Hippocampal formation (tissue), 2 donors: ENCODE measurements at places on chromosomes 2 and 18.

GRCh38 chr2:220081171-220081570 lies 453.7 kb downstream of the SLC4A3 start:
- no peak for DNase-seq

- DNase-seq: no peak
Measured at GRCh38 chr2:241507430-241508239, 749 bp downstream of the STK25 start.

DNA sequence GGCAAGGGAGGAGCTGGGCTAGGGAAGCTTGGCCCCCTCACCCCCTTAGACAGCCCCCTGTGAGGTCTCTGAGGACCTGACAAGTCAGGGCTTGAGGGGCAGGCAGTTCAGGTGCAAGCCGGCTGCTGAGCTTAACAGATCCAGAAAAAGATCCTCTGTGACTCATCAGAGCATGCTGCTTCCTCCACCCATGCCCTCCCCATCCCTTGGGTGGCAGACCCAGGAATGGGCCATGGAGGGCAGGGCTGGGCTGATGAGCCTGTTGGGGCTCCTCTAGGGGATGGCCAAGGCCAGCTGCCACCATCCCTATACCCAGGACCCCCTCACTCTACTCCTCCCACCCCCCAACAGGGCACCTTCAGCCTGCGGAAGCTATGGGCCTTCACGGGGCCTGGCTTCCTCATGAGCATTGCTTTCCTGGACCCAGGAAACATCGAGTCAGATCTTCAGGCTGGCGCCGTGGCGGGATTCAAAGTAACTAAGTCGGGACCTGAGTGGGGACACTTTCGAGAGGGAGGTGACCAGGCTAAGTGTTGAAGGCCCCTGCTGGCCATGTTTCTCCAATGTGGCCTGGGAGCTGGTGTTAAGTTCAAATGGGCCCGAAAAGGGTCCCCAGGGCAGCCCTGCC lies 1.9 kb downstream of the SLC11A1 start:
- DNase-seq: no peak

- no peak for DNase-seq
Measured at GRCh38 chr2:197182668-197183067, 127.9 kb downstream of the ANKRD44 start.

- no peak for DNase-seq
Measured at GRCh38 chr2:19611491-19612332, 253.3 kb upstream of the OSR1 start.

- peak; percentile 33 for DNase-seq
Measured at GRCh38 chr18:213966-214365, 53.9 kb downstream of the THOC1 start.
